ENCODE measurements at places on chromosomes 6 and 20.
A peak's percentile ranks its signal among the peaks of the same experiment; 100 is the strongest.

GRCh38 chr6:150149146-150149545 is 6.3 kb downstream of the PPP1R14C start:
- no peak for DNase-seq

DNA sequence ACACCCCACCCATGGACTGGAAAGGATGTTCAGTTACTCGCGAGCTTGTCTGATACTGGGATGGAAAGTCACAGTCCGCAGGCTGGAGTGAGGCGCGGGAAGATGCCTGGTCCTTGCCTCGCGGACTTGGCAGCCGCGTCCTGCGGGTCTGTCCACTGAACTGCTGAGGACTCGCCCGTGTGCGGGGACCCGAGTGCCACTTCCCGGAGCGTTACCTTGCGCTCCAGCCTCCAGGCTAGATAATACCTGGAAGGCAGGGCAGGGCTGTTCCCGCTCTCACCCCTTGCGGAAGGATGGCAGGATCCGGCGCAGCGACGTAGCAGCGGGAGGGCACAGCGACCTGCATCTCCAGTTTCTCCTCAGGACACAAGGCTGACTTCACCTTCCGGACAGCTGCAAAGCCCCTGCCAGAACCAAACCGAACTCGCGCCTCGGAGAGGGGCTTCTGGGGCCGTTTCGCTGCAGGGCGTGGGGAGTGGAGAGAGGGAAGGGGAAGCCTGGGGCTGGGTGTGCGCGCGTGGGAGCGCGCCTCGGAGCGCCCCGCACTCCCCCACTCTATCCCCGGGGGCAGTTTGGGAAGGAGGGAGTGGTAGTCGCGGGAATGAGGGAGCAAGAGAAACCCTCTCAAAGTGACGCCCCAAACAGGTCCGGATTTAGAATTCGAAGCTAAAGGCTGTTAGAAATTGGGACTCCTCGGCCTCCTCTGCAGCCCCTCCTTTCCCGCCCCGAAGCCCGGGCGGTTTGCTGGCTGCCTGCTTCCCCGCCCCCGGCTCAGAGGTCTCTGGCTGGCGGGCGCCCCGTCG is at the start of gene KCNQ5:
TSS of gene KCNQ5 (plus strand) at position 774 of the 803 bp plus-strand sequence.
- DNase-seq = no peak

DNA sequence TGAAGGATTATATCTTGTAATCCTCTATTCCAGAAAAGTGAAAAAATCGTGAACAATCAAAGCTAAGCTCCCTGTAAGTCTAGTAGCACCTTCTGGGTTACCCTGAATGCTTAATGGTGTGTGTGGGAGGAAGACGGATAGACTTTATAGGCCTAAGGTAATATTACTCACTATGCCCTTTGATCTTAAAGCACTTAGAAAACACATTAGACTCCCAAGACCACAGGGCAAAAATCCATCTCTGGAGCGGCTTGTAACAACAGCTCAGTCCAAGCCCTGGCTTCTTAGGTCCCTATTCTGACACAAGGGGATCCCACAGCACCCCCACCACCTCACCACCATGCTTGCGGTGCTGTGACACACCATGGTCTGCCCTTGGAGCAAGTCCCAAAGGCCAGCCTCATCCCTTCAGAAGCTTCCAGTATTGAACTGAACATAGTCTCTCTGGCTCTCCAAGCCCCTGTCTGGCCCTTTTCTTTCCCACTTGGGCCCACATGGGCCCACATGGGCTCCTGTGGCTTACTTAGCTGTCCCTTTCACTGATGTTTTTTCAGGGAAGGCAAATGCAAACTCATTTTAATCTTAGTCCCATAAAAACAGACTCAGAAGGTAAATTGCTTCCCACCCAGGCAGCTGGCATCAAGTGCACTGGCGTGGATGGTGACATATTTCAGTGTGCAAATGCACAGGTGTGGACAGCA is 28.3 kb downstream of the C6orf132 start:
- DNase-seq = no peak

- DNase-seq = no peak
Observed at GRCh38 chr20:17491488-17491887, 39.7 kb downstream of the BFSP1 start.

DNA sequence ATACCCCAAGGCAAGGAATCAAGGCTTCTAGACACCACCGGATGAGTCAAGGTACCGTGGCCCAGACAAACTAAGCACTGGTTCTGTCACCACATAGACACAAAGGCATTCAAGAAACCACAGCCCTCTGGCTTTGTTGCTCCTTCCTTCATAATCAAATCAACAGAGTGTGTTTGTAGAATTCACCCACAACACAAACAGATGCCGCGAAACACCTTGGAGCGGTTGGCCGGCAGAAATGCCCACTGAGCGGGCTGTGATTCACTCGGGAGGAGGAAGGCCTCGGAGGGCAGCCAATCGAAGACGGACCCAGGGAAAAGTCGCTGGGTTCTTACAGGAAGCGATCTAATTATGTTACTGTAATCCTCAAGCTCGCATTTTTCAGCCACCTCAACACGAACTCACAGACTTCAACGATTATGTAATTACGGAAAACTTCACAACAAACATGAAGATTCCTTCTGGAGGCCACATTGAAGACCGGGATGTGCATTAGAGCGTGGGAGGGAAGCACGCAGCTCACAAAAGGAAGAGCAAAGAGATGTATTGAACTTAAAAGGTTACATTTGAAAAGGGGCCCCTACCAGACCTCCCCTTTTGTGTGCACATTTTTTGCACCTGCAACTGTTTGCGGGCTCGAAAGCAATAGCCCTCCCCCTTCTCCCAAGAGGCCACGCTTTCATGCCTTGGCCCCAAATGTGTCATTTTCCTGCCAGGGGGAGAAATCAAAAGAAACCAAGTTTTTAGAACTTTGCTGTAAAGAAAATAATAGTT is 184.7 kb upstream of the PREP start:
- peak; percentile 11 for DNase-seq

DNA sequence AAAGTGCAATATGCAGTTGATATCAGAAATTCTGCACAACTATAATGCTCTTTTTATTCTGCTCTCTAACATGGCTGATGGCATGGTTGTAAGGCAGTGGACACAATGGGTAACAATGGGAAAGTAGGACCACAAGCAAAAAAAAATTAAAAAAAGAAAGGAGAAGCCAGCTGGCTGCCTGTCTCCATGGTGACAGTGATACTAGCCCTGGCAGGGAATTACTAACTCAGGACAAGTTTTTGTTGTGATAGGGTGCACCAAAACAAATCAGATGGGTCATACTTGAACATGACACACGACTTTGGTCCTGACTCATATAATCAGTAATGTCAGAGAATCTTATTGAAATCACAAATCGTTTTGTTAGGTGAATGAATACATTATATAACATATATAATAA is 169.4 kb downstream of the TRDN start:
- DNase-seq = no peak

Measured in activated CD4-positive, alpha-beta T cell treated with anti-CD3 and anti-CD28 coated beads, Interleukin-2, amount 10 ng/mL, durations not matched to agents 7 days and 5 days (primary cell).